ENCODE measurements at places on chromosomes 3 and 15. TPM values are rescaled to one million over a fixed set of nuclear protein-coding genes. Genes with fewer than 3 reads are reported as not detected.

Gene FMN1
- polyA plus RNA-seq, result 0.88 TPM

Gene TLR9
- 0.37 TPM for polyA plus RNA-seq

Gene SLC22A14
- polyA plus RNA-seq, result 0.13 TPM

Gene DAPK2
- 7.4 TPM for polyA plus RNA-seq

Gene ROBO1
- 16.2 TPM for polyA plus RNA-seq

Gene NR1I2
- polyA plus RNA-seq, result 89.1 TPM

Gene PLS1
- 44.2 TPM for polyA plus RNA-seq

Gene SRGAP3
- 6.5 TPM for polyA plus RNA-seq

Gene PPM1M
- 11.0 TPM for polyA plus RNA-seq

Gene SGO1
- polyA plus RNA-seq, result 4.7 TPM

Gene CNTN4
- polyA plus RNA-seq, result 9.3 TPM

Gene VEPH1
- polyA plus RNA-seq, result 0.63 TPM

Gene CCR8
- polyA plus RNA-seq, result 0.09 TPM

Gene WWTR1
- polyA plus RNA-seq, result 29.2 TPM

Gene PARP15
- polyA plus RNA-seq, result 1.5 TPM

Gene GOLGA6D
- 0.04 TPM for polyA plus RNA-seq

Gene CYP1A2
- not detected for polyA plus RNA-seq

Gene MAP6D1
- 1.5 TPM for polyA plus RNA-seq

Gene ANO10
- 21.5 TPM for polyA plus RNA-seq

Gene CHRNA7
- 15.8 TPM for polyA plus RNA-seq

Gene LIPC
- polyA plus RNA-seq, result 0.25 TPM

Gene SLC24A5
- not detected for polyA plus RNA-seq

All from large intestine (tissue), 12 donors.